ENCODE measurements at places on chromosomes 3 and 15.

DNA sequence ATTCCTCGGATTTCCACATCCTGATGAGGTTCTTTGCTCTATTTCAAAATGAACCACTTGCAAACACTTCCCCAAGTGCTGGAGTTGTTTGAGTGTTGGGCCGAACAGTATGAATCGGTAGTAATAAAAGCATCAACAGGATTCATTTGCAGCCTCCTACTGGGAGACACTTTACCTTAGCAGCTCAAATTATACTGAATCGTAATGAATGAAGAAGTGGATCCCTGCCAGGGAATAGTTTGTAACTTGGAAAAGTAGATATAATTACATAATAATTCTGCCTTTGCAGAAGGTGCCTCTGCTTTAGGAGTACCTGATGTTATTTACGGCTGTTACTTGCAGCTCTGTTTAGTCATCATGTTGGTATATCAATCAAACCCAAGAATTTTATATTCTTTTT, 669.1 kb downstream of the CADM2 start:
- DNase-seq: no peak

DNA sequence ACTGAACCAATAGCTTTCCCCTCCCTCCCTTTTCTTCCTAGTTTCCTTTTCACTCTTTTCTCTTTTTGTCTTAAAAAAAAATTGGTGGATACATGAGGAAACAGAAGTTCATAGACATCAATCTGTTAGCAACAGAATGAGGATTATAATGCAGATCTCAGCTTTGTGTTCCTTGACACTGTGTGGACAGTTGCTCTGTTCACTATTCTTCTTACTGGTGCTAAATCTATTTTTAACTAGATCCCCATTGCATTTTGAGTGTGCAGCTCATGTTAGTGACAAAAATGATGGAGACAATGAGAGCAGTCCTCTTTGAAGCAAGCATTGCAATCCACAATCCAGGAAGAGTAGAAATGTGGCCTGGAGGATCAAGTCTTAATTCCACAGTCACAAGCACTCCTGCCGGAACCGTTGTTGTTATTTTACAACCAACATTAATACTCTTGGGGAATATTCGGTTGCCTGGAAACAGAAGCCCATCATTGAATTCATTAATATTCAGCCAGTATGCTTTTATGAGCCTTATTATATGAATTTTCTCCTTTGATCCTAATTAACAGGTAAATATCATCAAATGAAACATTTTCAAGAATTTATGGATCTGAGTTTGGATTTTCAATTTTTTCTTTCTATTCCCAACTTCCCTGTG, 1016.8 kb downstream of the NTRK3 start:
- no peak for DNase-seq

- no peak for DNase-seq
These were observed 5.9 kb downstream of the SCN5A start for GRCh38 chr3:38643592-38643991.

DNA sequence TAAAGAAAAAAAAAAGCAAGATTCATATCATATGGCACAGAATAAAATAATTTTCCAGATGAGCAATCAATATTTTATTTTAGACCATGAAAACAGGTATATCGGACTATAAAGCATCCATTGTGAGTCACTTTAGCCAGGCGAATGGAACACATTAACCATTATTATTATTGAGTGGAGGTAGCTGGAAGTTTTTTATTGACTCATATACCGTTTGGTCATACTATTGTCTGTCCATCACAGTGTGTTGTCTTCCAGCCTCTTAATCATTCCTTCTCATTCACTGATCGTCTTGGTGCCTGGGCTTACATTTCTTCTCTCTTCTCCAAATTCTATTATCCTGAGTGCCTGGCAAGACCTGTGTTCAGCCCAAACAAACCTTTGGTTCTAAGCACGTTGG, 634.8 kb downstream of the MECOM start:
- no peak for DNase-seq

DNA sequence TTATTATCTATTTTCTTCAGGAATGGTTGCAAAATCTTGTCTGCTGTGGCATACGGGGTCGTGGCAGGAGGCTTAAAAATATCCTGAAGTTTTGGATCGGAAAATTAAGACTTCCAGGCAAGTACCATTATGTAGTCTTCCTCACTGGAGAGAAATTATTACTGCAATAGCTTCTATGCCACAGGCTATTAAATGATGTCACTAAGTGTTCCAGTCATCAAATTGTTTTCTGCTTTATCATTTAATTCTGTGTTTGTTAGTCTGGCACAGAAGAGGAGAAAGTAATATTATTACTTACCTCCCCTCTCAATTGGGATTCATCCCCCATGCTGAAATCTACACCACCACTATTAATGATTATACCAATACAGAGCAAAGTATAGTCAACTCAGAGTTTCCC, 378.2 kb upstream of the ALCAM start:
- no peak for DNase-seq

- DNase-seq: no peak
These were observed 108.8 kb downstream of the EPHA3 start for GRCh38 chr3:89216016-89216739.

GRCh38 chr3:32577581-32578556, 7.2 kb upstream of the DYNC1LI1 start:
- no peak for DNase-seq

- no peak for DNase-seq
These were observed 7.9 kb upstream of the CAMK1 start for GRCh38 chr3:9777694-9778021.

DNA sequence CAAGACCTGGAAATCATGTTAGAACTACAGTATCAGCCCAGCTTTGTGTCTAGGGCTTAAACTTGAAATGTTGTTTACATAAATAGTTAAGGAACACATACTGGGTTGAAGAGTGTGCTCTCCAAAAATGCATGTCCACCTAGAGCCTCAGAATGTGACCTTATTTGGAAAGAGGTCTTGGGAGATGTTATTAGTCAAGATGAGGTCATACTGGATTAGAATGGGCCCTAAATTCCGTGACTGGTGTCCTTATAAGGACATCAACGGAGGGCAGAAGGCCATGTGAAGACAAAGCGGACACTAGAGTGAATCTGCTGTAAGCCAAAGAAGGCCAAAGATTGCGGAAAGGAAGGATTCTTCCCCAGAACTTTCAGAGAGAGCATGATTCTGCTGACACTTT, 759.2 kb upstream of the CFAP20DC start:
- no peak for DNase-seq

- DNase-seq: no peak
These were observed 276.2 kb upstream of the CTNNB1 start for GRCh38 chr3:40923143-40923542.

GRCh38 chr3:46844881-46845312, 18.3 kb downstream of the MYL3 start:
- no peak for DNase-seq
